Fibroblast of pulmonary artery (primary cell): ENCODE measurements at places on chromosomes 6 and 20.

DNA sequence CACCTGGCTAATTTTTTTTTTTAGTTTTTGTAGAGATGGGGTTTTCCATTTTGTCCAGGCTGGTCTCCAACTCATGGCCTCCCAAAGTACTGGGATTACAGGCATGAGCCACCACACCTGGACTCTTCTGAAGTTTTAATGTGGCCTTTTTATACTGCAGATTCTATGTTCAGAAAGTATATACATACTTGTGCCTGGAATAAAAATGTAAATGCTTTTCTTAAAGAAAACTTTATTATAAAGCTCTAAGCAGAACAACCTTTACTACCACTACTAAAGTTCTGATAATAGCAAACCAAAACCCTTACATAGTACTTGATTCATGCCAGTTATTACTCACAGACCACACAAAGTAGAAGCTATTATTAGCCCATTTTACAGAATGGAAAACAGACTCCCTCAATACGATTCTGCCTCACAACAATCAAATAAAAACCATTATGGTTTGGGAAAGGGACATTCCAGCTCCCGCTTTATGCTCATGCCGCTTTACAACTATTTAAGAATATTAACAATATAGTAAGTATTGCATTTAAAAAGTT is 5.3 kb downstream of the PHIP start:
- DNase-seq, result no peak

DNA sequence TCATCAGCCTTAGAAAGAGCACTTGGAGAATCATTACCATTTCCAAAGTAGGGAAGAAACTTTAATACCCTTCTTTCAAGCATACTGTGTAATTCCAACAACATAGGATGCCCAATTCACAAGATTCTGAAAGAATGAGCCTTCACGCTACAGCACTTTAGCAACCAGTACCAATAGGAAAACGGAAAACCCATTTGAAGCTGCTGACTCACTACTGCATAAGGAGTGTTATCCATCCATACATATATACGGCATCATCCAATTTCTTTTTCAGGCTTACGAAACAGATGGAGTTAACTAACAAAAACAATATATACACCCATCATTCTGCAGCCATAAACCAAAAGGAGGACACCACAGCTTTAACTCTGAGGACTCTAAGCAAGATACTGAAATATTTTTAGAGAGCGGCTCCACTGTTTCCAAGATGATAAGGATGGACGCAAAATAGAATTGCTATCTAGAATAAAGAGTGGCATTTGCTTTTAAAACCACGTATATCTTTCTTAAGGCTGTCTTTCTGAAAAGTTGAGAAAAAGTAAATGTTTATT is 24.9 kb downstream of the FYN start:
- DNase-seq, result peak; percentile 38

DNA sequence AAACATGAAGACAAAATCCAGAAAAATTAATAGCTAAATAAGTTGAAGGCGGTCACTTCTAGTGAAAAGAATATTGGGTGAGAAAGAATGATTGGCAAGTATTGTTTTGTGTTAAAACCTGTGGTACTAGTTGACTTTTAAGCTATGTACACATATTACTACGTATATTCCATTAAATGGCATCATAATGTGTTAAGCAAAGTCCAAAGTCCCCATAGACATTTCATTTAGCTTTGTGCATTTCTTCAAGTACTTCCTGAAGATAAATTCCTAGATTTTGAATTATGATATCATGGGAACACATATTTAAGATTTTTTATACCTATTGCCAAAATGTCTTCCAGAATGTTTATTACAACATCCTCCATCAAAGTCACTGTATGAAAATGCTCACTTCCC is 272.7 kb upstream of the IRAK1BP1 start:
- no peak for DNase-seq

DNA sequence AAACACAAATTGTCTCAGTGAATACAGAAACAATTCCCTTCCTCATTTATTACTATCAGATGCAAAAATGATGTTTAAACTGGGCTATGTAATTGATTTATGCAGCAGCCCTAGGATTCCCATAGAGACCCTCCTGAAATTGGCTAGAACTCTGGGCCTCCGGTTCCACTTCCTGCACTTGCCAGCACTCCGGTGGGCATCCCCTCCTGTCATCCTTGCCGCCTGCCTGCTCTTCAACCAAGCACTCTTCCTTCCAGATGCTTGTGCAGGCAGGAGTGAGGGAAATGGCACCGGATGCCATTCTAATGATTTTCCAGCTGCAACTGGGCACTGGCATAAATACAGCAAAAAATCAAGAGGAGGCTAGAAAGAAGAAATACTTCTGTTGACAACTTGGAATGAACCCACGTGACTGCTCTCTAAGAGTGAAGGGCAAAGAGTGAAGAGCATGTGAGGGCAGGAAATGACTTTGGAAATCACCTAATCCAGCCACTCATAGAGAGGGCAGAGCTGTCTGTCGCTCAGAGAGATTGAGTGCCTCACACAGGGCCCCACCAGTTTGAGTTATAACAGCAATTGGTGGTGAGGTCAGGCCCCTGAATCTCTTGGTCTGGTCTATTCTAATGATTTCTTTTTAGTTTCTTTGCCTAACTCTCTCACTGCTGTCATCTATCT is 3.7 kb upstream of the NEDD9 start:
- no peak for DNase-seq

- no peak for DNase-seq
These were observed 339.7 kb downstream of the PRKN start for GRCh38 chr6:162387718-162388382.

GRCh38 chr6:128275681-128276080 is 244.7 kb downstream of the PTPRK start:
- DNase-seq, result peak; percentile 9

GRCh38 chr6:101011186-101011585 is 130.1 kb upstream of the ASCC3 start:
- DNase-seq, result no peak

DNA sequence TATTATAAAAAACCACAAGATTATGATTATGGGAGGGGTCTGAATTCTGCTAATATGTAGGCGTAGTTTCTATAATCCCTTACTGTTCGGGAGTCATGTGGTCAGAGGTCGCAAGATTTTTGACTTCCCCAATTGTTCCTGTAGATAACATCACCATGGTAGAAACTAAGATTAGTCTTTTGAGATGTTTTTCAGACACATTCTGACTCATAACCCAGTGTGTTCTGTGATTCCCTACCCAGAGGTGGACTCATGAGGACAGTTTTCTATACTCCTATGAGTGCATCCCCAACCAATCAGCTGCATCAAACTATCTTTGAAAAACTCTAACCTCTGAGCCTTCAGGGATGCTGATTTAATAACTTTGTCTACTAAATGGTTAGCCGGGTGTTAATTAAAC is 175.5 kb downstream of the RFPL4B start:
- peak; percentile 0 for DNase-seq

DNA sequence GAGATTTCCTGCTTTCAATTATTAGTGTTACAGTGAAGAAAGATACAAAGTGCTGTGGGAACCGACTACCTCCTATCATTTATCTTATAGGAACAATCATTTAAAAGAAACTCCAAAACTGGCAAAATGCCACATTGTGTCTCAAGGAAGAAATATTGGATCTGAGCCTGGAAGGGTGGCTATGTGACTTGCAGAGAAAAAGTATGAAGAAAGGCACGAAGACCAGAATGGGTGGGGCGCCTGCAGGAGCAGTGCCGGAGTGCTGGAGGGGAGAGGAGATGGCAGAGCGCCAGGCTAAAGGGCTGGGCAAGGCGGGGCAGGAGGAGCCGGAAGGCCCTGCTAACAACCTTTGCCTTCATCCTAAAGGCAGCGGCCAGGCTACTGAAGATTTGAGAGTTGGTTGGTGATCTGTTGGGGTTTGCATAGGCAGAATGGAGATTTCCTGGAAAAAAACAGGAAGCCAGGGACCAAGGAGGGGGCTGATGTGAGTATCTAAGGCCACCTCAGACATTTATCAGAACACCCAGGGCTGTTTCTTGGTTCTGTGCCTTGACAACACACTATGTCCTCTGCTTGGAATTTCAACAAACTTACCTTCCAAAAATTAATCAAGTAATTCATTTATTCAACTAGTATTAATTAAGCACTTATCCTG is 125.6 kb downstream of the MAFB start:
- DNase-seq, result peak; percentile 78

DNA sequence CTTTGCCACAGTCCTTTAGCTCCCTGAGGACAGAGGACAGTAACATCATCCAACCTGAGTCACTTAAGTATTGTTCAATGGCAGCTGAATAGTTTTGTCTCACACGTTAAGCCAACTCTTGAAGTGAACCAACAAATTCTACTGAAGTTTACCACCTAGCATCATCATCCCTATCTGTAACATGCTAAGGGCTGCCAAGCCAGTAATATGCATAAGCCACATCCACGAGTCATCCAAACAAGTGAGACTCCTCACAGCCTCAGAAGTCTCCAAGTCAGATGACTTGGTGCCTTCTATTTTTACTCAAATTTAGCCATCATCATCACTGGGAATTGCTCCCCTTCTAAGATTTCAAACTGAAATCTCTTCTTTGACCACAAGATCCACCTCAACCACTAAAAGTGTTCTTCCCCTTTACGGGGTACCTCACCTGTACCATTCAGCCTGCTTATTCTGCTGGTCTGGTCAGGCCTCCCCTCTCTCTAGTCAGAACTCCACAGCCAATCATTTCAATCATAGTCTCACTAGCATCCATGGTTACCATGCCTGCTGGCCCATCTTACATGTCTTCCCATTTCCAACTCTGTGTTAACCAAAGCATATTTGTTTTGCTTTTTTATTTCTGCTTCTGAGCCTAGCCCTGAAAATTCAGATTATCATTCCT is 73.7 kb downstream of the DTNBP1 start:
- peak; percentile 39 for DNase-seq

- no peak for DNase-seq
These were observed 38.3 kb downstream of the MAP7 start for GRCh38 chr6:136511926-136512325.

- peak; percentile 45 for DNase-seq
These were observed 405.9 kb upstream of the BTBD3 start for GRCh38 chr20:11511821-11512220.

- DNase-seq, result no peak
These were observed 43.5 kb downstream of the FAM229B start for GRCh38 chr6:112130878-112131277.

DNA sequence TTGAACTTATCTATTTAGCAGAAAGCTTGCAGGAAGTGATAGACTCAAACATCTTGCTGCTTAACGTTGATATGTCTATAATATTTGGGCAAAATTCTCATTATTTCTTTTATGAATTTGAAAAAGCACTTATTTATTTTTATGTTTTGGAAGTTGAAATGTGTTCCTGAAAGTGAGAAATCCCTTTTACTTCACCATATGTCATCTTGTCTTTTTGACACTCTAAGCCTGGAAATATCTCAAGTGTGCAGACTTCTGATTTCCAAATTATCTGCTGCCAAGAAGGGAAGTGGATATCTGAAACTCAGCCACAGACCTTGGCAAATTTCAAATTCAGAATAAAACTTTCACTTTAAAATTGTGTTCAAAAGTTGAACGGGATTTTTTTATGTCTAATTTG is 368.7 kb upstream of the MANEA start:
- DNase-seq, result no peak

DNA sequence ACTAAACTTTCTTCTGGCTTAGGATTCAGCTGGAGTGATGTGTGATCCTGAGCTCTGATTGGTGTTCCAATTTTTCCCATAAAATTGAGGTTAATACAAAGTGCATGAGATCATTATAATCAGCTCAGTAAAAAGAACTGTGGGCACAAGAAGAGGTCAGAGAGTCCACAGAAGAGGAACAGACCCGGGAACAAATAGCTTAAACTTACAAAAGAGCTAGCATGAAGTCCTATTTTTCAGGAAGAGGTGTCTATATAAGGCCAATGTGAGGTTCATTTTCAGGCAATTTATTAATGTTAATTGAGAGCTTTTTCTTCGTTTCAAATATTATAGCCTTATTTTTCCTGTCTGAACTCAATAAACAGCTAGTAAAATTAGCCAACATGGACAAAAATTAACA is 26.9 kb upstream of the STX11 start:
- DNase-seq, result no peak

GRCh38 chr20:59678288-59678687 is 73.9 kb downstream of the PHACTR3 start:
- DNase-seq, result no peak

- DNase-seq, result peak; percentile 62
These were observed 24.4 kb downstream of the SPDEF start for GRCh38 chr6:34531580-34532201.

DNA sequence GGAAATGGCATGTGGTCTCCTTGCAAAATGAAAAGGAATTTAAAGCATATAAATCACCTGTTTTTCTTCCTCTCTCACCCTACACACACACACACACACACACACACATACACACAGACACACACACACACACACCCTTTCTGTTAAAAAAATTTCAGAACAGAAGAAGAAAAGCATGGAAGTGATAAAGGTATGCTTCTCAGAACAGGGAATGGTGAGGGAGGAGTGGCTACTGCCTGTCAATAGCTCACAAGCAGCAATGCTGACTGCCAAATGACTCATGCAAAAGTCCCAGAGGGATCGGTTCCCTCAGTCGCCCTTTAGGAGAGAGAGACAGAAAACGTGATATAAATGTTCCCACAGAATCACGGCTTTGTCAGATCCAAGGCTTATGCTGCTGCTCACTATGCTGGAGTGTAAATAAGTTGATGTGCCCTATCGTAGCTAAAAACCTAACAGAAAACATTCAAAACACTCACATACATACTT is 102.6 kb downstream of the IBTK start:
- peak; percentile 85 for DNase-seq

DNA sequence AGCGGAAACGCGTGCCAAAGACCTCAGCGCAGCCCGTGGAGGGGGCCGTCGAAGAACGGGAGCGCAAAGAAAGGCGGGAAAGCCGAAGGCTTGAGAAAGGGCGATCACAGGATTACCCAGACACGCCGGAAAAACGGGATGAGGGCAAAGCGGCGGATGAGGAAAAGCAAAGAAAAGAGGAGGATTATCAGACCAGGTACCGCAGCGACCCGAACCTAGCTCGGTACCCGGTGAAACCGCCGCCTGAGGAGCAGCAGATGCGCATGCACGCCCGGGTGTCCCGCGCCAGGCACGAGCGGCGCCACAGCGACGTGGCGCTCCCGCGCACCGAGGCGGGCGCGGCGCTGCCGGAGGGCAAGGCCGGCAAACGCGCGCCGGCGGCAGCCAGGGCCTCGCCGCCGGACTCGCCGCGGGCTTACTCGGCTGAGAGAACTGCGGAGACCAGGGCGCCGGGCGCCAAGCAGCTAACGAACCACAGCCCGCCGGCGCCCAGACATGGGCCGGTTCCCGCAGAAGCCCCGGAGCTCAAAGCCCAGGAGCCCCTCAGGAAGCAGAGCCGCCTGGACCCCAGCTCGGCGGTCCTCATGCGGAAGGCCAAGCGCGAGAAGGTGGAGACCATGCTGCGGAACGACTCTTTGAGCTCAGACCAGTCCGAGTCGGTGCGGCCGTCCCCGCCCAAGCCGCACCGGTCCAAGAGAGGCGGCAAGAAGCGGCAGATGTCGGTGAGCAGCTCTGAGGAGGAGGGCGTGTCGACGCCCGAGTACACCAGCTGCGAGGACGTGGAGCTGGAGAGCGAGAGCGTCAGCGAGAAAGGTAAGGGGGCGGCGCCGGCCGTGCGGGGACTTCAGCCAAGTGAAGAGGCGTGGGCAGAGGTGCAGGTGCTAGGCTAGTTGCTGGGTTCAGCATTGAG is 296.2 kb downstream of the RIMS1 start:
- DNase-seq, result peak; percentile 15

GRCh38 chr20:24933266-24933908 is 15.7 kb upstream of the CST7 start:
- DNase-seq, result no peak
